Glomerular endothelial cell (primary cell): ENCODE measurements at places on chromosomes 5 and 9. TPM values are rescaled to one million over a fixed set of nuclear protein-coding genes. Genes with fewer than 3 reads are reported as not detected.

The DNAH5 gene
- 2.0 and 6.6 TPM in 2 replicates for total RNA-seq

- no peak for DNase-seq
Measured at GRCh38 chr5:78628270-78628992, 20.1 kb downstream of the LHFPL2 start.

DNA sequence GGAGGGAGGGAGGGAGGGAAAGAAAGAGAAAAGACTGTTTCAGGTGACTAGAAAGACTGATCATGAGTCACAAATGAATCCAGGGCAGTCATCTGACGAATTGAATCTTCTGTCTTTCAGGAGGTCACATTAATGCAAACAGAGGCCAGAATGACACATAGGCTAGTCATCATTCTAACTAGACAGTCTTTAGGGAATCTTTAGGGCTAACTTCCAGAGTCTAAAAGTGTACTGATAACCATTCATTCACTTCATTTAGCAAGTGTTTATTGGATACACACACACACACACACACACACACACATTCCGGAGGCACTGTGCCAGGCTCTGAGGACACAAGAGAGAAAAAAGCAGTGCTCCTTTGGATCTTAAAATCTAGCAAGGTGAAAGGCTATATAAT, 156.7 kb downstream of the EBF1 start:
- DNase-seq: no peak

- no peak for DNase-seq
Measured at GRCh38 chr5:76404223-76405211, 1.4 kb downstream of the IQGAP2 start.
